Activated CD8-positive, alpha-beta memory T cell treated with anti-CD3 and anti-CD28 coated beads, Interleukin-2, amount 10 ng/mL, durations not matched to agents 7 days and 5 days (primary cell): ENCODE measurements at places on chromosomes 13 and 19. TPM values are rescaled to one million over a fixed set of nuclear protein-coding genes. Genes with fewer than 3 reads are reported as not detected.

The GARIN5A gene
- total RNA-seq: not detected

DNA sequence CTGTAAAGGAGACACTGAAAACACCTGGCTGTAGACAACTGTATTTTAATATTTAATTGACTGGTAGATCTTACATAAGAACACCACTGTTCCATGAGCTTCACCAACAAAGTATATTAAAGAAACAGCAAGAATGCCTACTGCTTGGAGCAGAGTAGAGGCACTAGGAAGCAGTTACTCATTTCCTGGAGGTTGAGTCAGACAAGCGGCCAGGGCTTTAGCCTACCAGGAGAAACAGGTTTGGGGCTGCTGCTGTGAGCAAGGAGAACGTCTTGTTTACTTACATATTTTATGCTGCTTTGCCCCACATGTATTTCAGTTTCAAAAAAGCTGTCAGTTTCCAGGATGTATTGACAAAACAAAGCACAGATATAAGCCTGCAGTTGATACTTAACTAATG is 33.4 kb downstream of the ALG5 start:
- no peak for DNase-seq

- DNase-seq: no peak
Observed at GRCh38 chr13:40146611-40147117, 491.2 kb downstream of the COG6 start.

GRCh38 chr13:94709001-94709834 is 3.1 kb downstream of the SOX21 start:
- DNase-seq: no peak

The KIR2DL3 gene
- total RNA-seq: 0.30 TPM

The ZNF69 gene
- total RNA-seq: 2.0 TPM

- no peak for DNase-seq
Observed at GRCh38 chr13:37375071-37375470, 223.5 kb downstream of the POSTN start.

DNA sequence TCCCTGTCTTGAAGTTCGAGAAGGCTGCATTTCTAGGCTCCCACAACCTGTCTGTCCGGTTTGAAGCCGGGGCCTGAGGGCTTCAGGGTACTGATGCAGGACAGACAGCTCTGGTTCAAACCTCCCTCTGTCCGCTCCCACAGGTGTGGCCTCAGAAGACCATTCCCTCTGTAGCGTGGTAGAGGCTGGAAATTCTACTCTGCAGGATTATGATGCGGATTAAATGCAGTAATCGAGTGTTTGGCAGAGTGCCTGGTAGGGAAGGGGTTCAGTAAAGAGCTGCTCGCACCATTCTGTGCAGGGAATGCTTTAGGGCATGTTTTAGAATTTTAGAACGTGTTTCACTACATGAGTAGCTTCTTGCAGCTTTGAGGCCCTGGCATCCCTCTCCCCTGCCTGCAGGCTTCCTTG is 30.5 kb downstream of the PPP1R37 start:
- DNase-seq: no peak

- DNase-seq: no peak
Observed at GRCh38 chr13:70720386-70720785, 612.1 kb upstream of the KLHL1 start.

DNA sequence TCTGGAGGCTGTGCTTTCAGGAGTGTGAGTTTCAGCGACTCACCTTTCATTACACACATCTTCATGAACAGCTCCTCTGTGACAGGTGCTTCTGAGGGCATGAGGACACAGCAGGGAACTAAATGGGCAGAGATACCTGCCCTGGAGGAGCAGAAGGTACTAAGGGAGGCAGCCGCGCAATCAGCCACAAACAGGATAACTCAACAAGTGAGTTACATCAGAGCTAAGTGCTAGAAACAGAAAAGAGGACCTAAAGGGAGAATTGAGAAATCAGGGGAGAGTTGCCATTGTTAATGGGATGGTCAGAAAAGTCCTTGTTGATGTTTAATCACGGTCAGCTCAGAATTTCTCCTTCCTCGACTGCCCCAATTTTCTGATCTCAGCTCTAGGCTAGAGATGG is 42.5 kb downstream of the SYDE1 start:
- no peak for DNase-seq

The SLC17A7 gene
- total RNA-seq: 0.55 TPM

GRCh38 chr19:38850976-38851621 is 1.3 kb upstream of the HNRNPL start:
- DNase-seq: peak; percentile 66
